ENCODE measurements at places on chromosomes 7 and 10. TPM values are rescaled to one million over a fixed set of nuclear protein-coding genes. Genes with fewer than 3 reads are reported as not detected.
A peak's percentile ranks its signal among the peaks of the same experiment; 100 is the strongest.

WNT8B gene
- total RNA-seq: 0.28 TPM

CDK5 gene
- total RNA-seq: 2.4 TPM

ATE1 gene
- 38.0 TPM for total RNA-seq

AKR1C2 gene
- total RNA-seq: 3.5 TPM

TMEM176B gene
- total RNA-seq: 31.2 TPM

THNSL1 gene
- total RNA-seq: 1.3 TPM

BAMBI gene
- total RNA-seq: 17.9 TPM

- no peak for DNase-seq
Measured at GRCh38 chr7:121796381-121796780, 76.6 kb upstream of the PTPRZ1 start.

DNA sequence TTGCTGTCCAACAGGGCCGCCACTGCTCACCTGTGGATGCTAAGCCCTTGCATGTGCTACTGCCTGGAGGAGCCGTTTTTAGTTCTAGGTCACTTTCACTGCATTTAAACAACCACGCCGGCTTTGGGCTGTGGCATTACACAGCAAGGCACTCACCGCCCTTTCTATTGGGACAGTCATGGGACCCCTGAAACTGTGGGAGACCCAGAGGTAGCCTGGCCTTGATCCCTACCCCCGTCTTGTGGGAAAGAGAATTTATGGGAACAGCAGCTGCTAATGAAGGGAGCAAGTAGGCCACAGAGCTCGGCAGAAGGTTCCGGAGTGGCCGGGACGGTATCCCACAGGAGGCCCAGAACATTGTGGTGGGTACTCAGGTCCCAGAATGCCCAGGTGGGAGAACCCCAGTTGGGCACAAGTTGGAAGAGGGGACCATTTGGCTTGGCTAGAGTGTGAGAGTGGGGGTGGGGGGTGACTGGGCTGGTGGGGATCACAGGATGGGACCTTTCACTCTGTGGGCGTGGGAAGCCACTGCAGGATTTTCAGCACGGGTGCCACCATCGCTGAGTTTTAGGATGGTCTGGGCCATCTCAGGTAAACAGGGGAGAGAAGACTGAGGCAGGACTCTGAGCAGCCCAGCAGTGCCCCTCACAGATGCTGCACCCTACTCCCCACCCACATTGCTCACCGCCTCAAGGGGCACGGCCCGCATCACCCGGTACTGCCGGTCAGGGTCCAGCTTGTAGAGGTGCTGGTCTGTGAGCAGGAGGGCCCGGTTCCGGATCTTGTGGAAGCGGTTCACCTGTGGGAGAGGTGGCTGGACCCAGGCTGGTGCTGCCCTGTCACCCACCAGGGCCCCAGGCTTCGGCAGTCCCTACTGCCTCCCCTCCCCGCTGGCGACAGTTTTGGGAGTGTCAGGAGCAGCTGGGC is 15.2 kb downstream of the MYO1G start:
- no peak for DNase-seq

DNA sequence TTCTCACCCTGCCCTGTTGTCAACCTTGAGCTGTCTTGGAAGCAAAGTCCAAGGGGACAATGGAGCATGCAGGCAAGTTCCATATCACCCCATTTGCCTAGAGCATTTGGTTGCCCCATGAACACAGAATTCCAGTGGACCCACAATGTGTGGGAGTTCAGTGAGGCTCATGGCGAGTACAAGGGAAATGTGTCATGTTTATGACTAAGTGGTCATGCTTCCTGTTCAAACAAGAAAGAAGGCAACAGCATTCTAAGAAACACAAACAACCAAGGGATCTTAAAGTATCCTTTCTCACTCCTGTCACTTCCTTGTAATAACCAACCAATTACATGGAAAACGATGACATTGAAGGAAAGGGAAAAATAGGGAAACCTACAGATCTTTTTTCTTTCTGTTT is 513.0 kb downstream of the INHBA start:
- no peak for DNase-seq

GRCh38 chr10:33187427-33187999 is 147.0 kb downstream of the NRP1 start:
- no peak for DNase-seq

DNA sequence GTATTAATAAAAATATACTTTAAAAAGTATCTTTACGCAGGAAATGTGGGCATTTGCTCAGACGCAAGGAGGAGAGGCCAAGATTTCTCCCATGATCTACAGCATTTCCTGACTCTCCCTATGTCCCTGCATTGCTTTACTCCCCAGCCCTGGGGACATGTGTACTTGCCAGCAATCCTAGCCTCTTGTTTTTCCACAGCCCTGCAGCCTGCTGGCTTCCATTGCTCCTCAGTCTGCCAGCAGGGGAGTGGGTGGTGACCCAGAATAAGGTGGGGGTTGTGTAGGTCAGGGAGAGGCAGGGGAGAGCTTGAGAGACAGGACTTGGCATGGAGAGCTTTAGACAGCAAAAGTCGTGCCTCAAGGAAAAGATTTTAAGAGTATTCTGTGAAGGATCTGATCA is 307.7 kb downstream of the CDK14 start:
- no peak for DNase-seq

- no peak for DNase-seq
Measured at GRCh38 chr10:77152256-77152655, 485.4 kb downstream of the KCNMA1 start.

DNA sequence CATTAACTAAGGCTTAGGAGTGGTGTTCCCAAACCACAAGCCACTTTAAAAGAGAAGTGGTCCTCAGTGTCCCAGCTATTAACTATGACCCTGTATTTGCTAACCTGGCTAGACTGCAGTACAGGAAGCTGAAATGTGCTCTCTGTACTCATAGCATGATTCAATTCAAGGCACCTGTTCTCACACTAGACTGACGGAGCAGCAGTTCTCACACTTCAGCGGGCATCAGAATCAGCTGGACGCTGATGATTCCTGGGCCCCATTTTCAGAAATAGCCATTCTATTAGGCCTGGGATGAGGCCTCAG is 24.5 kb upstream of the MSRB2 start:
- no peak for DNase-seq

- DNase-seq: no peak
Measured at GRCh38 chr7:116524221-116524608, 621 bp upstream of the CAV1 start.

DNA sequence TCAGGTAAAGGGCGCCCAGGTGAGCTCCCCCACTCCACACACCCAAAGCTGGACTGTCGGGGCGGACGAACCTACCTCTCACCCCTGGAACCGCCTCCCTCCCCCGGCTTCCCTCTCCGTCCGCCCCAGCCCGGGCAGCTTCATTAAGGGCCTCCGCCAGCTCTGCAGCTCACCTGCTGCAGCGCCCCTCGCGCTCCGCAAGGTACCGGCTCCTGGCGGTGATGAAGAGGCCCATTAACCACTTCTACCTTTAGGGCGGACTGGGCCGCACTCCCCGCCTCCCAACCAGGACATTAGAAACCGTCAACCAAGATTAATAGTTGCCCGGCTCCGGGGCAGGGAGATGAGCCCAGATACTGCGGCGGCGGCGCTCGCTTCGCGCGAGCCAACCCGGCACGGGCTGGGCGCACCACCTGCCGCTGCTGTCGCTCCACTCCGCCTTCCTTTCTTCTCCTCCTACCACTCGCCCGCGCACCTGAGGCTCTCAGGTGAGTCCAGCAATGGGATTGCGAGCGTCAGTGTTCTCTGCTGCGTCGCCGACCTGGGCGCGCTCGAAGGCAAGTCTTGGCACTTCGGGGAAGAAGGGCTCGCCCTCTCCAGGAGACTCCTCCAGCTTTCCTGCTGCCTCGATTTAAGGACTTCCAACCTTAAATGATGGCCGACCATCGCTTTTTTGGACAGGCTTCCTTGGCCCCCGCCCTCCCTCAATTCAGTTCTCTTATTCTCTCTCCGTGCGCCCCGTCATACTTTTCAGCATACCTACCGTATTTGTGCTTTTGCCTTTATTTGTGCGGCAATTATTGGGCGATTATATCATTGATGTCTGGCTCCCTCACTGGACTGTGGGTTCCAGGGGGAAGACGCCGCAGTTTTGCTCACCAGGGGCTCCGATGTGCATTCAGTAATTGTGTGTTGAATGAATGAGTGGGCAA is 13.6 kb upstream of the KAZALD1 start:
- DNase-seq: no peak

DNA sequence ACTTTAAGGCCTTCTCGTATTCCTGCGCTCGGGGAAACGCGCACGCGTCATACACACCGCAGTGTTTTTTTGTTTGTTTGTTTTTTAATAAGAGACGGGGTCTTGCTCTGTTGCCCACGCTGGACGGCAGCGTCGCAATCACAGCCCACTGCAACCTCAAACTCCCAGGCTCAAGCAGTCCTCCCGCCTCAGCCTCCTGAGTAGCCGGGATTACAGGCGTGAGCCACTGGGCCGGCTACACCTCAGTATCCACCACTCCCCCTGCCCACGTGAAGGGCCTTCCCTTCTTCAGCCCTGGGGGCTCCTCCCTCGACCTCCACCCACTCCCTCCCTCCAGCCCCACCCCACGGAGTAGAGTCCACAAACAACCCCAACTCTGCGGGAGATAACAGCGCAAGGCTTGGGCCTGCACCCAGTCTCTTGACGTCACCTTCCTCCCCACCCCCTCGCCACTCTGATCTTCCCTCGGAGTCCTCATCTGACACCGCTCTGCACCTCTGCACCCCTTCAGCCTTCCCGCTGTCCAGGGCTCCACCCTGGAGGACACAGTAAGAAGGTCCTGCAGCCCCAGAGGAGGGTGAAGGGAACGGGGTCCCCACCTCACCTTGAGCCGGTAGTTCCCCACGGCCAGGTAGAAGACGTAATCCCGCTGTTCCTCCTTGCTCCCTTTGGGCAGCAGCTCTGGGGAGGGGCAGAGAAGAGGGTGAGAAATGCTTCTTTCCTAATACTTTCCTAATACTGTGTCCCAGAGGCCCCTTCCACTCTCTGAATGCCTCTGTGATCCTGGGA is 2.8 kb upstream of the CLDN15 start:
- no peak for DNase-seq

- no peak for DNase-seq
Measured at GRCh38 chr7:29478226-29478625, 85.4 kb upstream of the PRR15 start.

GRCh38 chr10:129719889-129720590 is 244.0 kb downstream of the EBF3 start:
- DNase-seq: peak; percentile 3

DNA sequence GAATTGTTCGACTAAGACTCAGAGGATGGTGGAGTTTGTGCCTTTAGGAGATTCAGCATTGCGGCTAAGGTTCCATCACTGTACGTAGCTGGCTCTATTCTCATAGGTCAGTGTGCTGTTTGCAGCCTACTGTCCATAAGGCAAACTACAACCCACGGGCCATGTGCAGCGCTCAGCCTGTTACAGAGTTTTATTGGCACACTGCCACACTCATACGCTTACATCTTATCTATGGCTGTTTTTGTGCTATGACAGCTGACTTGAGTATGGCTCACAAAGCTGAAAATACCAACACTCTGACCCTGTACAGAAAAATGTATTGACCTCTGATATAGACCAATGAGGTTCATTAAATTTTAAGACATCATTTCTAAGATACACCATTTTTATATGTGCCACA is 114.5 kb downstream of the ARID5B start:
- DNase-seq: no peak

GRCh38 chr7:137944168-137944567 is 57.7 kb downstream of the CREB3L2 start:
- no peak for DNase-seq

DNA sequence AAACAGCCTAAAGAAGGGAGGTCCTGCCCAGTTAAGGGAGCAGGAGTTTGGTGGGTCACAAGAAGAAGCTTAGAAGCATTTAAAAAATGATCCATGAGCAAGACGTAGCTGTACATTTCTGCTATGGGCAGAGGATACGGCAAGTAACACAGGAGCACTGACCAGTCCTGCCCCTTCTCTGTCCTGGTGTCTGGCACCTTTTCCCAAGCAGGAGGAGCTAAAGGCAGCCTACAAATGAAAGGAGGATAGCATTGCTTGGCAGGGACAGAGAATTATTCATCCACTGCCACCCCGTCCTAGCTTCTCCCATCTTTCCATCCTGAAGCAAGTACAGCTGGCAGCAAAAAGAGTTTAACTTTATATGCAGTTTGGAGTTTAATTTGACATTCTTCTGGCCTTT is 1077.6 kb downstream of the TYW1 start:
- no peak for DNase-seq

- DNase-seq: no peak
Measured at GRCh38 chr10:88110355-88110754, 246.9 kb downstream of the PTEN start.

DNA sequence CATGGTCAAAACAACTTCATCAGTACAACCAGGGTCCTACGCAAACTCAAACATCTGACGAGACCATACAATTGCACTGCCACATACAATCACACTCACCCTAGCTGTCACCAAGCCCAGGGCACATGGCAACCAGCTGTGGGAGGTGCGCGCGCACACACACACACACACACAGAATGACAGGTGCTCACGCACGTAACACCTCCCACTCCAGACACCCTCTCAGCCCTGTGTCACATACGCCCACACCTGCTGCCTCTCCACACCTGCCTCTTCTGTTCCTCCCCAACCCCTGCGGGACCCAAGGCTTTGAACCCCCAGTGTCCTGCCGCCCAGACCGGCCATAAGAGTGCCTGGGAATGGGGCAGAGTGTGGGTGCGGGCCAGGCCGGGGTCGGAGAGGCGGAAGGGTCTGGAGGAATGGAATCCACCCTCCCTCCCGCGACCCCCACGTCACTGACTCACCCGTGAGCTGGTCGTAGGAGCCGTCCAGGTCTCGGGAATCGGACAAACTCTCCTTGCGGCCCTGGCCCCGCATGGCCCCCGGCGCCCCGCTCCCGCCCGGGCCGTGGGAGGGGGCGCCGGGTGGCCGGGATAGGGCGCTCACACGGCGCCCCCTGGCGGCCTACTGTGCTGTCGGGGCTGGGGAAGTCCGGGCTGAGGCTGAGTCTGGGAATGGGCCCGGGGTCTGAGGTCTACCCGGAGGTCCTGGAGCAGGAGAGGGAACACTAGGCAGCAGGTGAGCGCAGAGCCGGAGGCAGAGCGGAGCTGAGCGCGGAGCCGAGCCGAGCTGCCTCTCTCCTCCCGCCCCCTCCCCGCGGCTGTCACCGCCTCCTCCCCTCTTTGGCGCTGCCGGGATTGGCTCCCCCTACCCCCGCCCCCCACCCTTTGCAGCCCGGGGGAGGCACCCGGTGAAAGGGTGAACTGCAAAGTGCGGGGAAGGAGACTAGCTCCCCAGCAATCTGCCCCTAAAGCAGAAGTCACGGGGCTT is at the start of gene KCNIP2:
Gene KCNIP2 (minus strand): TSS at position 769 of the 990 bp plus-strand sequence. CDS start 232 bp downstream, at position 537.
- no peak for DNase-seq

GRCh38 chr10:102679596-102679995 is 34.6 kb downstream of the ARL3 start:
- DNase-seq: no peak
